ENCODE measurements at places on chromosomes 1 and 21.

GRCh38 chr1:47226121-47226838 is 5.7 kb downstream of the TAL1 start:
- DNase-seq: peak; percentile 73

- no peak for DNase-seq
Observed at GRCh38 chr1:40049725-40050124, 9.2 kb downstream of the CAP1 start.

GRCh38 chr1:51948491-51948915 is 42.0 kb downstream of the RAB3B start:
- DNase-seq: no peak

DNA sequence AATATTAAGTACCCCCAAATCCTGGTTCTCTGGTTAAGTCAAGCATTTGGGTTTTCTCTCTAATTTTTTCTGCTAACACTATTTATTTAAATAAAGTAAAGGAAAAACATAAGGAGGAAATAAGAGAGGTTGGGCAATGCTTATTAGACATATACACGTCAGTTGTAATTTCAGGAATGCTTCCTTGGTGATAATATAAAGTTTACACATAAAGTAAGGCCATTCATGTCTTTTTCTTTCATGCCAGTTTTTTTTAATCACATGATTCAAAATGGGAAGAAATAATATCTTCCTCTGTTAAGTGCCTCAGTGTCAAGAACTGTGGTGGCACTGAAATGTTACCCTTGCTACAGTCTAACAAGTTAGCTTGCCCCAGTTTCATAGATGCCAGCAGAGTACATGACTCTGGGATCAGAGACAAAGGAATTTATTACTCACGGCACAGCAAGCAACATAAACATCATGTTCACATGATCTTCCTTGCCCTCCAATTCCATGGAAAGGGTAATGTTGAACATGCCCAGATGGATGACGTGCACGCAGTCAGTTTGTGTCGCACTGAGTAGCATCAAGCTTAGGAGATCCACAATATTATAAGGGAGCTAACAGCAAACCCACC is 184.9 kb downstream of the PLA2G4A start:
- DNase-seq: no peak

DNA sequence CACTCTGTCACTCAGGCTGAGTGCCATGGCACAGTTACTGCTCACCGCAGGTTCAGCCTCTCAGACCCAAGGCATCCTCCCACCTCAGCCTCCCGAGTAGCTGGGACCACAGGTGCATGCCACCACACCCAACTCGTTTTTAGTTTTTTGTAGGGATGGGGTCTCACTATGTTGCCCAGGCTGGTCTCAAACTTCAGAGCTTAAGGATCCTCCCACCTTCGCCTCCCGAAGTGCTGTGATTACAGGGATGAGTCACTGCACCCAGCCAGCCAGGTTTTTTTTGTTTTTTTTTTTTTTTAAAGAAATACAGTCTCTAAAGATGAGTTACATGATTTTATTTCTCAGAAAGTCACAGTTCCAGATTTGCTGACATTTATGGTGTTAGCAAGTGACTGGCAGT is 29.0 kb downstream of the BACE2 start:
- no peak for DNase-seq

- no peak for DNase-seq
Observed at GRCh38 chr1:64525116-64525686, 55.3 kb downstream of the CACHD1 start.

- DNase-seq: peak; percentile 77
Observed at GRCh38 chr21:35940074-35940927, 120.0 kb downstream of the SETD4 start.

GRCh38 chr21:29170944-29171343 is 40.5 kb downstream of the MAP3K7CL start:
- no peak for DNase-seq

DNA sequence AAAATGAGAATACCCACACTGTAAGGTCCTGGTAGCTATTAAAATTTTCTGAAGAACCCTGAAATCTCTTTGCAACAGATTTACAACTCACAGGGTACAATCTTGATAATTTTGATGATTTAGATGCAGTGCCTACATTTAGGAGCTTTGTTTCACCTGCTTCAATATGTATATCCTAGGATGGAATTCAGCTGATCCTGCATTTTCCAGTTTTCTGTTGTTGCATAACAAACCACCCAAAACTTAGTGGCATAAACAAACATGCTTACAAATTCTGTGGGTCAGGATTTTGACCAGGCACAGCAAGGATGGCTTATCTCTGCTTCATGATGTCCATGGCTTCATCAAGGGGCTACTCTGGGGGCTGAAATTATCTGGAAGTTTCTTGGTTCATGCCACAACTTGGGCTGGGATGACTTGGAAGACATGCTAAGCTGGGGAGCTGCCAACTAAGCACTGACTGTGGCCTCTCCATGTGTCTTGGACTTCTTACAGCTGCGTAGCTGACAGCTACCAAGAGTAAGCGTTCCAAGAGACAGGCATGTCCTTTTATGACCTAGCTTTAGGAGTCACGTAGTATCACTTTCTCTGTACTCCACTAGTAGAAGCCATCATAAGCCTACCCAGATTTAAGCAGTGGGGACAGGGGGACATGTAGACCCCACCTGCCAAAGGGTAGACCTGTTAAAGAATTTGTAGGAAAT is 108.5 kb downstream of the CACHD1 start:
- no peak for DNase-seq

DNA sequence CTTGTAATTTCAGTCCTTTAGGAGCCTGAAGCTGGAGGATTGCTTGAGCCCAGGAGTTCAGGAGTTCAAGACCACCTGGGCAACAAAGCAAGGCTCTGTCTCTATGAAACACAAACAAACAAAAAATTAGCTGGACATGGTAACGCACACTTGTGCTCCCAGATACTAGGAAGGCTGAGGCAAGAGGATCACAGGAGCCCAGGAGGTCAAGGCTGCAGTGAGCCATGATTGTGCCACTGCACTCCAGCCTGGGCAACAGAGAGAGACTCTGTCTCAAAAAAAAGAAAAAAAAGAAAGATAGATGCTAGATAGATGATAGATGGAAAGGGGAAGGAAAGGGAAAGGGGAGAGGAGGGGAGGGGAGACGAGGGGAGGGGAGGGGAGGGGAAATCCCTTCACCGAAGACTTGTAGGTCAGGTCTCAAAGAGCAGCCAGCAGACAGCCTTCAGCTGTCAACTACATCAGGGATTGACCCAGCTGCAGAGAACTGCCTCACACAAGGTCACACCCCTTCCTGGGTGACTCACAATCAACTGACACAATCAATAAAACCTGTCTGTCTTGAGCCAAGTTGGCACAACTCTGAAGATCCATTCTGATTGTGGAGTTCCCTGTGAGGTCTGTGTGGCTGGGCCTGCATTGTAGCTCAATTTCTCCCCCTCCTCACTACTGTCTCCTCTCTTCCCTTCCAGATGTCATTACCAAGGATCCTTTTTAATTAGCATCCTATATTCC is 200.6 kb downstream of the RGS7 start:
- no peak for DNase-seq

DNA sequence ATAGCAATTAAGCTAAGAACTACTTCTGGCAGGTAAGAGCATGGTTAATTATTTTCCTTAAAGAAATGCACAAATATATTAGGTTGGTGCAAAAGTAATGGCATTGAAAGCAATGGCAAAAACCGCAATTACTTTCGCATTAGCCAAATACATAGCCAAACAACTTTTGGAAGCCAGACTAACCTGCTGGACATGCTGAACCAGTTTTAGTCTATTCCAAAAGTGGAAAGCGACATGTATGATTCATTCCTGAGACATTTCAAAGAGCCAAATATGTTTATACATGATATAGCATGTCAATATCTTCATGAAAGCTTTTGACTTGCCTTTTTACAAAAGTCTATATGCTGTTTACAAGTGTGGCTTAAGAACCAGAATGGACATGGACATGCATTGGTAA is 23.4 kb upstream of the DR1 start:
- no peak for DNase-seq

DNA sequence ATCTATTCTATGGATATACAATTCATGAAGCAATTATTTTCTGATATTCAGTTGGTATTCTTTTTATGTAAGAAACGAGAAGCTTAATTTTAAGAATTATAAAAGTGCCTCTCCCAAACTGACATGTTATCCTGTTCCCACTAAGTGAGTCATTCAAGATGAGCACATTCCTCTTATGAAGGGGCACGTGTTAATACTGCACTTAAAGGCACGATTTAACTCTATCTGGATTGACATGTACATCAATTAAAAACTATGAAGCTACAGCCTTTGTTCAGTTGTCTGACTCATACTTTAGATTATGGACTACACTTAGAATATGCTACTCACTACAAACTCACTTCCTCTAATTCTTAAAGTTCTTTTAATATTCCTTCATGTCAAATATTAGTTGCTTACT is 111.6 kb downstream of the CYYR1 start:
- DNase-seq: no peak
